Peyer's patch (tissue), 4 donors: ENCODE measurements at places on chromosomes 12 and 14.

DNA sequence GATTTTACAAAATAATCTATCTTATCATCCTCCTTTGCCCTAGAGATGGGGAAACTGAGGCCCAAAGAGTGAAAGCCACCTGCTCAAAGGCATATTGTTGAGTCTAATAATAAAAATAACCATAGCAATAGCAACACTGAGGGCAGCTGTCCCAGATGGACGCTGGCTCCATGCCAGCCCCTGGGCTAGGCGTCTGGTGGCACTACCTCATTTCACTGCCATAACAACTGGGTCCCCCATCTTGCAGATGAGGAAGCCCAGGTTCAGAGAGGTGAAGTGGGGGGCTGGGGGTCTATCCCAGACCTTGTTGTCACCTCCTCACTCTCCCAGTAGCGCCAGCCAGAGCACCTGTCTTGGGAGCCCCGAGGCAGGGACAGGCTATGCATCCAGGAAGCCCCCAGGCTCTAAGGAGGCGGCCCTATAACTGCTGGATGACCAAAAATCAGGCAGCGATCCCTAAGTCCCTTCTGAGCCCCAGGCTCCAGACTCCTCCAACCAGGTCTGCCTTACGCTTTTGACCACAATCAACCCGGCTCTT is 12.8 kb downstream of the BDKRB2 start:
- DNase-seq, result no peak

DNA sequence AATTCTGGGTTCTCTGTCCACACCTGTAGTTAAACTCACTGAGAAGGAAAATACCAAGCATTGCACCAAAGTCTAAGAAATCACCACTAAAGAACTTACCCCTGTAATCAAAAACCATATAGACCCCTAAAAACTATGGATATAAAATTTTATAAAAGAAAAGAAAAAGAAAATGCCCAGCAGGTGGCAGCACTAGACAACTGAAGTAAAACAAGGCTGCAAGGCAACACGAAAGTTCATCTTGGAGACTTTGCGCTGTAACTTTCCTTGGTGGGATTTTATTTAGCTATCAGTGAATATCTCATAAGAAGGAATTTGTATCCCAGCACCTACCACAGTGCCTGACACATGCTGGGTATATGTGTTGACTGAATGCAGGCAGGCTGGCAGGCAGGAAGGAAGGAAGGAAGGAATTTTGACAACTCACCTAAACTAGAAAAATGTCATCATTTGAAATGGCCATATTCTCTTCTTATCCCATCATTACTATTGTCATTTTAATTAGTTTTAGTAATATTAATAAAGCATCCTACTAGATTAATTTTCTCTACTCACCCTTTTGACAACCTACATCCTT is 68.2 kb upstream of the ETV6 start:
- peak; percentile 87 for DNase-seq

DNA sequence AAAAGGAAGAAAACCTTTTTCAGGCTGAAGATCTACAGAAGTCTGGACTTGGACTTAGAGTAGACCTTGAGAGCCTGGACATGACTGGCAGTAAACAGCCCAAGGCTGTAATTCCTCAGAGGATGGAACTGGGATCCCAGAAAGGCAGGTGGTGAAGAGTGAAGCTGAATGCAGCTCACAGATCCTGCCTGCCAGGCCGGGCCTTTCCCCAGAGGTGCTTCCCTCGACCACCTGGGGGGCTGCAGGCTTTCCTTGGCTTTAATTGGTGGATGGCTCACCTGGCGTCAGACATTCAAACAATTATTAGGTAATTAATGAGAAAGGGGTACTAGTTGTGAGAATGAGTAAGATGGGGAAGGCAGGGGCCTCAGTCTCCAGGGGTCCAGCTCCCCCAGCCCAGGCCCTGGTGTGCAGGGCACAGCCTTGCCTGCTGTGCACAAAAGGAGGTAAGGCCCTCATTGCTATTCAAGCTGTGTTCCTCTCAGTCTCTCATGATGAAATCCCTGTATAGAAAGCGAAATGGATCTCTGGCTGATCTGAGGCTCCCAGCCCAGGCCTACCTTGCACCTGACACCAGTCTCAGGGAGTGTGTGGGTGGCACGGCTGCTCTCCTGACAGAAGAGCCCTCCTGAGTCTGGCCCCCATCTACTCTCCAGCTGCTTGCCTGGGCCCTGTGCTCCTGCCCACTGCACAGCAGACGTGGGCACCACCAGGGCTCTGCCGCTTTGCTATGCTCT is 63.0 kb upstream of the TCL1A start:
- no peak for DNase-seq

DNA sequence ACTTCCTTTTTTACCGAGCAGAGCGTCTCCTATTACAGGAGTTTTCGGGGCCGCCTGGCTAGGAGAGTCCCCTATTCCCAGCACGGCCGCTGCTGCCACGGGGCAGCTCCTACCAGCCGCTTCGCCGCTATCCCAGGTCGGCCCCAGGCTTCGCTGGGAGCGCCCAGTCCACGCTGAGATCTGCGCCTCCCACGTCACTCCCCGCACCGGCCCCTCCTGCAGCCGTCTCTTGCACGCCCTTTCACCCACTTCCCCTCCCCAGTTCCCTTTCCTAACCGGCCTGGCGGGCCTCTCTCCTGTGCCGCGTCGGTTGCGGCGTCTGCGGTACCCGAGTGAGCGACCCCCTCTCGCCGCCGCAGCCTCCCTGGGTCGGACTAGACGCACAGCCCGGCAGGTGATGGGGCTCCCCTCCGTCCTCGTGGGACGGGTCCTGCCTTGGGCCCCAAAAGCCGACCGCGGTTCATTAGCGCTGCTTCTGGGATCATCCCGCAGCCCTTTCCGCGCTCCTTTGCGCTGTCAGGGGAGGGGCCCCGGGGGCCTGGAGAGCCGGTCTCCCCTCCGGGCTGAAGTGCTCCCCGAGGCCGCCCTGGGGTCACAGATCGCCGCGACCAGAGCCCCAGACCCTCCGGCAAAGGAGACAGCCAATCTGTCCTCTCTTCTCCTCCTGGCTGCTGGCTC is 1318.4 kb downstream of the TMEM121 start:
- peak; percentile 86 for DNase-seq

DNA sequence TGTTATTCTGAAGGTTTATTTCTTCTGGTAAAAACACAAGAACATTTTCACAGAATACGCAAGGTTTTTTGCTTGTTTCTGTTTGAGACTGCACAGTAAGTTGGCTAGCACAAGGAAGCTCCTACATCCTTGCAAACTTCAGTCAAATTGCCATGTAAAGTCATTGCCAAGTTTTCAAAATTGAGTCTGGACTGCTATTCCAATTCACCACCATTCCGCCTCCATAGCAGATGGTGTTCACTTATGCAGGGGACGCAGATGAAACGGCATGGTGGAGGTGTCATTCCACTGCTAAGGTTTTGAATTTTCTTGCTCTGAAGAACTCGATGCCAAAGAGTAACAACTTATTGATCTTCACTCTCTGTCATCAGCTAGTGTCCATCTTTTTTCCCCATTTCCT is 303.9 kb upstream of the SYT1 start:
- DNase-seq, result no peak

DNA sequence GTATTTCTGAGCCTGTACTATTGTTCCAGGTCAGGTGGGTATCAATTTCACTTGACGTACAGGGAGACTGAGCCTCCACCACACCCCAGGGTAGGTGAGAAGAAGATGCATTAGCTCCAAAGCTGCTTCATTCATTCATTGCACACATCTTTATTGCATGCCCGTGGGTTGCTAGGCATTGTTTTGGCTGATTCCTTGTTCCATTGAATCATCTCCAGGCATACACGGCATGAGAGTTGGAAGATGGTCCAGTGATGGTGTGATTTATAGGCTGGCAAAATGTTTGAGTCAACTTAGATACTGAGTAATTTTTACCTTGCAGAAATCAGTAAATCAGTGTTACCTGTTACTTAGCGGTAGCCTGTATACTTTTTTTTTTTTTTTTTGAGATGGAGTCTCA is 21.2 kb downstream of the KLC1 start:
- no peak for DNase-seq

DNA sequence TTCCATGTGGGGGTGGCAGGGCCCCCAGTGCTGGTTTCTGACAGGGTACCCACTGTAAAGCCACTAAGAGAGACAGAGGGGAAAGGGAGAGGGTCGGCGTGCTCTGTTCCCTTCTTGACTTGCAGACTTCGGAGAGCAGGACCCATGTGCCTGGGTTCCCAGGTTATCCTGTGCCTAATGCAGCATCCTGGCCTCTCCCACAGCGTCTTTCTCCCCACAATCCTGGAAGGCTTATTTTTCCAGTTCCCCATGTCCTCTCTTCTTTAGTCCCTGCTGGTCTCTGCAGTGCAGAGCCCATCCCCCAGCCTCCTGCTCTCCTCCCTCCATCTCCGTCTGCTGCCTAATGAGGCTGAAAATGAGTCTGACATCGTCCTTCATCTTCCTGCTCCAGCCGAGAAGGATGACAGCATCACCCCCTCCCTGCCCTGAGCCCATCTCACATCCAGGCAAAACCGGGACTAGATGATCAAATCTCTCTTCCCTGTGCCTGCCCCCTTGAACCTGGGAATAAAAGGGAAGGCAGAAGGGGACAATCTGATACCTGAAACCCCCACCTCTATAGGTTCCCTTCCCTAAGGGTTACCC is 15.1 kb downstream of the CALCOCO1 start:
- DNase-seq, result no peak

DNA sequence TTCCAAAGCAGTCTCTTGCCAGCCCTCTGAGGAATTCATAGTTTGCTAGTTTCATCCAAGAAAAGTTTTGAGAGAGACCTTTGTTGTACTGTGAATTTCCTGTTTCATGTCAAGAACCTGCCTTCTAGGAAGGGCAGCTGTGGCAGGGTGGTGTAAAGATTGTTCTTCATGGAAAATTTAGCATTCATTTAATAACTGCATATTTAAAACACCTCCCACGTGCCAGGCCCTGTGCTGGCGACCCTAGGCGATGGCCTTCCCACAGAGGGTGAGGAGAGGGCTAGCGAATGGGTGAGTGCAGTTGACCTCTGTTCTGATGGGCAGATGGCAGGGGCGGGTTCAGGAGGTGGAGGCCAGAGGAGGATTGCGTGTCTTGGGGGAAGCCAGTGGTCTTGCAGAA is 43.2 kb downstream of the MLXIP start:
- DNase-seq, result no peak

- no peak for DNase-seq
Observed at GRCh38 chr12:62861586-62861985, 73.4 kb downstream of the PPM1H start.

- DNase-seq, result no peak
Observed at GRCh38 chr12:97456571-97457188, 5.9 kb upstream of the RMST start.

- DNase-seq, result no peak
Observed at GRCh38 chr14:66131111-66131510, 355.1 kb upstream of the CCDC196 start.

DNA sequence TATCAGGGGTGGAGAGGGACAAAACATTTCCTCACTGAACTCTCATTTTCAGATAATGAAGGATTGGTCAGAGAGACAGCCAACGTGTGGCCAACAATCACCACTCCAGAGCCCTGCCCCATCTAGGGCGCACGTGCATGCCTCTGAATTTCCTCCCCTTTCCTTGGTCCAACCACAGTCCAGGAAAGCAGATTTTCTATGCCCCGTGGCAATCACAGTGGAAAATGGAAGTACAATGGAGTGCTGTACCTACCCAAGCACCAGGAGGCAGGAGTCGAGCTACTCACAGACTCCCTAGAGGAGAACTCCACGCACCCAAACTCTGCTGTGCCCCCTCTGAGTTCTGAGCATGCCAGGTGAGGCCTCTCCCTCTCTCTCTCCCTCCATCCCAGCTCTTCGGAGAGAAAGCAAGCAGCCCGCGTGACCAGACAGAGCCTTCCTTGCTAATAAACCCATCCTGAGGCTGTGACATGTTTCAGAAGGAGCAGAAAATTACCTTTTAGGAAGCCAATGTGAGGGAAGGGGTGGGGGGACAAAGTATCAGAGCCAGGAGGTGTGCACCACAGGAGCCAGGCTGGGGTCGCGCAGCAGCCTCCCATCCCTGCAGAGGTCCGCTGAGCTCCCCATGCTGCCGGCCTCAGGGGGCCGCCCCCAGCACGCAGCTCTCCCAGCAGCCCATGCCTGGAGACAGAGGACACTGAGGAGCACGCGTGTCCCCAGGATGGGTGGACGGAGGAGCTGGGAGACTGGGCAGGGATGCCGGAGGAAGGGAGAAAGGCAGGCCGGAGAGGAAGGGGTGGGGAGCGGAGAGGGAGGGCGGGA is 73.4 kb downstream of the PITPNM2 start:
- no peak for DNase-seq

DNA sequence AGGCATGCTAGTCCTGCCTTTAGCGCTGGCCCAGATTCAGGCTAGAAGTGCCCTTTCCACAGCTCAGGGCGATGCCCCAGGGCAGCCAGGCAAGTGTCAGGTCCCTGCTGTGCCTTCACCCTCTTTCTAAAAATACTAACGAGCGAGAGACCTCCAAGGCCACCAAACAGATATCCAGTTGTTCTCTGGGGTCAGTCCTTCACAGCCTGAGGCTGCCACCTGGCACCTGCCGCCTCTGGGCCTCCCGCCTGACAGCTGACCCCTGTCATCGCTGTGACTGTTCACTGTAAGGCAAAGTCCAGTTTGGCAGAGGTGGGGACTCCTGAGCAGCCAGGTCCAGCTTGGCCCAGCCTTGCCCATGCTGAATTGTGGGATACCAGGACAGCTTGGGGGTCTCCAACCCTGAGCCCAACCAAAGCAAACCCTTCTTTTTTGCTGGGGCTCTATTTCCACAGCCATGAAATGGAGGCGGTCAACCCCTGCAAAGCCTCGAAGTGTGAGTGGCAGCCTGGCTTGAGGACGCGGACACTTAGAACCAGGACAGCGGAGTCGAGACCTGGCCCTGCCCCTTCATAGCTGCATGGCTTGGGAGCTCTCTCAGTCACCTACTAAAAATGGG is 79.9 kb downstream of the NINJ2 start:
- peak; percentile 45 for DNase-seq

GRCh38 chr14:96042248-96042930 is 3.2 kb downstream of the C14orf132 start:
- DNase-seq, result no peak

- no peak for DNase-seq
Observed at GRCh38 chr12:74610711-74611110, 73.1 kb downstream of the ATXN7L3B start.

DNA sequence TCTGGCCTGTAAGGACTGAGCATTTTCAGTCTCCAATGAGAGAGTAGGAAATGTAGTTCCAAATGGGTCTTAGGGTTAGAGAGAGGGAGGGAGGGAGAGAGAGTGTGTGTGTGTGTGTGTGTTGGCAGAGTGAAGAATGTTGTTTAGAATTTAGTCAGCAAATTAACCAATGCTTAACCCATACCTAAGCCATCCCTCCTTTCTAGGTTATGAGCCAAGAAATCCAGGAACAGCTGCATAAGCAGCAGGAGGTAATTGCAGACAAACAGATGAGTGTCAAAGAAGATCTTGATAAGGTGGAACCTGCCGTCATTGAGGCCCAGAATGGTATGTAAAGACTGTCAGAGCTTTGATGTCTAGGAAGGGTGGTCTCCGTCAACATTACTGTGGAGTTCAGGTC is 56.9 kb downstream of the HSP90AA1 start:
- DNase-seq, result no peak

GRCh38 chr12:29743801-29744200 is 39.9 kb downstream of the TMTC1 start:
- DNase-seq, result no peak
